ENCODE measurements at places on chromosomes 11 and 22.

DNA sequence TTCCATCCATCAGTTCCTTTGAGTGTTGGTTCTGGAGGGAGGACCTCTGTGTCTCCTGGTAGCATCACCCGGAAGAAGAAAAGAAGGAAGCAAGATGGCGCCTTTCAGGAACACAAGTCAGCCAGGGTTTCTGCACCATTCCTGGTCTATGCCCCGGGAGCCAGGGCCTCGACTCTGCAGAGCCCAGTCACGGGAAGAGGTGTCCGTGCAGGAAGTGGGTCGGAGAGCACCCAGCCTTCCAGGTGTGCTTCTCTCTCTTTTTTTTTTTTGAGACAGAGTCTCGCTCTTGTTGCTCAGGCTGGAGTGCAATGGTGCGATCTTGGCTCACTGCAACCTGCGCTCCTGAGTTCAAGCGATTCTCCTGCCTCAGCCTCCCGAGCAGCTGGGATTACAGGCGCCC, 21.2 kb downstream of the MRPL21 start:
- no peak for DNase-seq

DNA sequence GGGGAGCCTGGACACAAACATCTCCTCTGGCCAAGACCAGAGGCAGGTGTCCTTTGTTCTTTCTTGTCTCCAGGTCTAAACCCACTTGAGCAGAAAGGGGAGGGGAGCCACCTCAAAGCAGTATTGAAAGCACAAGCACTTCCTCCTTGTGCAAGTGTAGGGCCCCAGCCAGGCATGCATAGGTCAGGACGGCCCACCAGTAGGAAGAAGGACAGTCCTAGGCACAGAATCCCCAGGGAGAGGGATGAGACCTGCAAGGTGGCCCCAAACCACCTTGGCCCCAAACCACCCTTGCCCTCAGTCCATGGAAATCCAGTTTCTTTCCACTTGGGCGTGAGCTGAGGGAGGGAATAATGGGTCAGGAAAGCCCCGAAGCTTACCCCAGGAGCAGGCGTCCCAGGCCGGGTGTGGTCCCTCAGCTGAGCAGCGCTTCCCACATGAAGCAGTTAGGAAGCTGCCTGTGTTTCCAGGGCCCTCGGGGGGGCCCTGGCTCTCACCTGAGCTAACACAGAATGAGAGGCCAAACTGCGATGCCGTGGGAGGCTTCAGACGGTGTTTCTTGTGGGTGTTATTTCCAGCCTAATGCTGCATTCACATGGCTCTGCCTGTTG, 20.4 kb upstream of the IGSF9B start:
- DNase-seq: no peak

DNA sequence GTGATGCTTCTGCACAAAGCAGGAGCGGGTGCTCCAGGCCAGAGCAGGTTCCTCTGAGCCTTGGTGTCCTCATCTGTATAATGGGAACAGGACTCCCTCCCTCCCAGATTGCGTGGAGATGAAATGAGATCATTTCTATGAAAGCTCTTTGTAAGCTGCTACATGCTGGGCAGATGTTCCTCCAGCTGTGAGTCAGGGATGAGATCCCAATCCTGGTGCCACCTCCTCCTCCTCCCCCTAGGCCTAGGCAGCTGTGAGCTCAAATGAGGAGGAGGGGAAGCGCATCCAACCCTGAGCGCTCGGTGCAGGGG, 7.0 kb upstream of the CABP2 start:
- DNase-seq: no peak

DNA sequence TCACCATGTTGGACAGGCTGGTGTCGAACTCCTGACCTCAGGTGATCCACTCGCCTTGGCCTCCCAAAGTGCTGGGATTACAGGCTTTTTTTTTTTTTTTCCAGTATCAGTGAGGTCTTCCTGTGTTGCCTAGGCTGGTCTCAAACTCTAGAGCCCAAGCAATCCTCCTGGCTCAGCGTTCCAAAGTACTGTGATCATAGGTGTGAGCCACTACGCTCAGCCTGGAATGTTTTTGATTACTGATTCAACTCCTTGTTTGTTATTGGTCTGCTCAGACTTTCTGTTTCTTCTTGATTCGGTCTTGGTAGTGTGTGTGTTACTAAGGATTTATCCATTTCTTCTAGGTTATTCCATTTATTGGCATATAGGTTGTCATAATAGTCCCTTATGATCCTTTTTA, 31.3 kb downstream of the NAGA start:
- DNase-seq: no peak

DNA sequence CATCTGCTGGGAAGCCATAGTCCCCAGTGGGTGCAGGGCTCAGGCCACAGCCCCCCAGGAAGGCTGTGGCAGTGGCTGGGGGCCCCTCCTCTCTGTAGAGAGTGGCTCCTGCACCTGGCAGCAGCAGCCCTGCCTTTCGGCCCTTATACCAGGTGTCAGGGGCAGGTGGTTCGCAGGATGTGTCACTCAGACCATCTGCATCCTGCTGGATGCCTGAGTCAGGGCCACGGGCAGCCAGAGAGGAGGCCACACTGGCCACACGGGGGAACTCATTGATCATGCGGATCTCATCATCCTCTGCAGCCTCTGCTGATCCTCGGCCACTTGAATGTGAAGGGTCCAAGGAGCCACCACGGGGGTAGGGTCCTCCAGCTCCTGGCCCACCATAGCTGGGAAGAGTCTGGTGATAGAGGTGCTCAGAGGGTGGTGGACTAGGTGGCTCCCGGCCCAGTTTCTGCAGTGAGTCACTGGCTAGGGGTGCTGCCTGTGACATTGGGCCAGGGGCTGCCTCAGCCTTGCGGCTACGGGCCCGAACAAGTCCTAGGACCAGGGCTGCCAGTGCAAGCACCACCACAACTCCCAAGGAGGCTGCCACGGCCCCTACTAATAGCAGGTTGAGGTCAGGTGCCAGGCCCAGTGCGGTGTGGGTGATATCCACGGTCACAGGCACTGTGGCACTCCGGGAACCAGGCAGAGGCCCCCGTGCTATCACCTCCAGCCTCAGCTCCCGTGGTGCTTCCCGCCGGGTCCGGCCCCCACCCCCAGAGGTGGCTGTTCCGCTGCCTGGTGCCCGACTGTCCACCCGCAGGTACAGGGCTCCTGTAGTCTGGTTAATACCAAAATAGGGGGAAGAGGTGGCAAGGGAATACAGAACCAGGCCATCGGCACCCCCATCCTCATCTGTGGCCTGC, 3.3 kb upstream of the TPP1 start:
- no peak for DNase-seq

- peak; percentile 77 for DNase-seq
Measured at GRCh38 chr11:125262830-125263218, 98.3 kb downstream of the PKNOX2 start.

- peak; percentile 83 for DNase-seq
Measured at GRCh38 chr11:93477684-93478234, 65.4 kb downstream of the SMCO4 start.

- DNase-seq: no peak
Measured at GRCh38 chr22:47449508-47450270, 687.2 kb downstream of the TBC1D22A start.

GRCh38 chr11:59669611-59670009, 773 bp upstream of the PATL1 start:
- peak; percentile 63 for DNase-seq

- no peak for DNase-seq
Measured at GRCh38 chr11:61264795-61265194, 23.8 kb downstream of the PGA5 start.

- DNase-seq: no peak
Measured at GRCh38 chr11:11366793-11367192, 13.7 kb upstream of the CSNK2A3 start.

- DNase-seq: no peak
Measured at GRCh38 chr11:8261291-8261690, 2.4 kb downstream of the LMO1 start.

- peak; percentile 95 for DNase-seq
Measured at GRCh38 chr11:67468759-67469507, at the start of gene TMEM134. Gene TMEM134 (minus strand): TSS chr11:67469251. CDS start chr11:67469192, 59 bp downstream.

DNA sequence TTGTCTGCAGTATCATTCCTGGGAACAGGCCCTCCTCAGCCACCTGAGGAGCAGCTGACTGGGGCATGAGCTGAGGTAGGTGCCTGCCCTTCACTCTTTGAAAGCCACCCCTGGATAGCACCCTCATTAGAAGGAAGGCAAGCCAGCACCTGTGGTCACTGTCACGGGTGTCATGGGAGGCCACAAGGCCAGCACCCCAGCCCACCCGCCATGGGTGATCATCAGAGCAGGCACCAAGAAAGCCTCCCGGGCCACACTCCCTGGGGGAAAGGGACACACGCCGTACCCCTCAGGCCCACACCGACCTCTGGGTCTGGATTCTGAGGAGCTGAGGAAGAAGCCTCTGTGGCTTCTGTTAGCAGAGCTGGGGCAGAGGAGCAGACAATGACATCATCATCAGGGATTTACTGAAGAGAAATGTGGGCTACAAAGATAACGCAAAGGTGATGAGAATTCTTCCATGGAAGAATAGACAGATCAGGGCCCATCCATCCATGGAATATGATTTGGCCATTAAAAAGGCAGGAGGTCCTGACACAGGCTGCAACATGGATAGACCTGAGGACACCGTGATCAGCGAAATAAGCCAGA, 16.7 kb upstream of the NAP1L4 start:
- DNase-seq: no peak

GRCh38 chr11:123556633-123557032, 97.8 kb downstream of the SCN3B start:
- DNase-seq: no peak

- no peak for DNase-seq
Measured at GRCh38 chr11:26755762-26756161, 33.9 kb upstream of the SLC5A12 start.

- no peak for DNase-seq
Measured at GRCh38 chr11:113937918-113938317, 33.3 kb downstream of the HTR3B start.

GRCh38 chr22:27455526-27455925, 346.0 kb downstream of the MN1 start:
- DNase-seq: no peak

DNA sequence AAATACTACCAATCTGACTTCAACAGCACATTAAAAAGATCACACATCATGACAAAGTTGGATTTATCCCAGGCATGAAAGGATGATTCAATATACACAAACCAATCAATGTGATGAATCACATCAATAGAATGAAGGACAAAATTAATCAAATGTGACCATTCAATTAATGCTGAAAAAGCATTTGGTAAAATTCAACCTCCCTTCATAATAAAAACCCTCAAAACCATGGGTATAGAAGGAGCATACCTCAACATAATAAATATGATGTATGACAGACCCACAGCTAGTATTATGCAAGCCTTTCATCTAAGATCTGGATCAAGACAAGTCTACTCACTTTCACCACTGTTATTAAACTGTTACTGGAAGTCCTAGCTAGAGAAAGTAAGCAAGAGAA, 921.7 kb upstream of the RAG2 start:
- DNase-seq: no peak

DNA sequence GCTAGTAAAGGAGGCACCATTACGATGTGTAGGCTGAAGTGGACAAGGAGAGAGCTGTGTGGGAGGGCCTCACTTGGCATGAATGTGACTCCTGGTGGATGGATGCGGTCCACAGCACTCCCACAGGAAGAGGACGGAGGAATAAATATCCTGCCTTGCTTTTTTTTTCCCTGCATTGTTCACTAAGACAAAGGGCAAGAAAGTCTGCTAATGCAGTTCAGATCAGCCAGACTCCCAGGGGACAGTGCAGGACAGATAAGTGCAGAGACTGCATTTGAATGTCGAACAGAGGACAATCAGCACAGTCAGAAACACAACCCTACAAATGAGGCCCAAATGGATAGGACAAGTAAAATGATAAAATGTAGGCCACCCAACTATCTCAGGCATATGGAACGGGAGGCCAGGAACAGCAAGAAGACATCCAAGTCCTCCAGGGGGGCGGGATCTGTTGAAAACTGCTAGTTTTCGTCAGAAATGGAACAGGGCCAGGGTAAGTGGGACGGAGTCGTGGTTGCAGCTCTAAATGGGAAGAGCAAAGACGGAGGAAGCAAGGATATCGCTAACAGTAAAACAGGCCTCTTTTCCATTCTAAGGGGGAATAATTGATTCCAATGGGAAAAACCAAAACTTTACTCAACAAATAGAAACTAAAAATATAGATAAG, 25.2 kb upstream of the OR8B8 start:
- DNase-seq: no peak

GRCh38 chr11:19275496-19275895, 34.8 kb upstream of the E2F8 start:
- no peak for DNase-seq

DNA sequence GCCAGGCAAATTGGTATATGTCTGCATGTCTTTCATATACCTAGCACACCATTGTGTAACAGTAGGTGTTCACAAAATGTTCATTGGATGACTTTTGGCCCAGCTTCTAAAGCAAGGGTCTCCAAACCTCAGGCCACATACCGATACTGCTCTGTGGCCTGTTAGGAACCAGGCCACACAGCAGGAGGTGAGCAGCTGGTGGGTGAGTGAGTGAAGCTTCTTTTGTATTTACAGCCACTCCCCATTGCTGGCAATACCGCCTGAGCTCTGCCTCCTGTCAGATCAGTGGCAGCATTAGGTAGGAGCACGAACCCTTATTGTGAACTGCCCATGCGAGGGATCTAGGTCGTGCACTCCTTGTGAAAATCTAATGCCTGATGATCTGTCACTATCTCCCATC, 836.6 kb downstream of the NTM start:
- DNase-seq: no peak

GRCh38 chr22:46087816-46088277, 62.5 kb upstream of the PPARA start:
- peak; percentile 11 for DNase-seq

GRCh38 chr11:77322926-77323590, 21.6 kb upstream of the GDPD4 start:
- DNase-seq: no peak

DNA sequence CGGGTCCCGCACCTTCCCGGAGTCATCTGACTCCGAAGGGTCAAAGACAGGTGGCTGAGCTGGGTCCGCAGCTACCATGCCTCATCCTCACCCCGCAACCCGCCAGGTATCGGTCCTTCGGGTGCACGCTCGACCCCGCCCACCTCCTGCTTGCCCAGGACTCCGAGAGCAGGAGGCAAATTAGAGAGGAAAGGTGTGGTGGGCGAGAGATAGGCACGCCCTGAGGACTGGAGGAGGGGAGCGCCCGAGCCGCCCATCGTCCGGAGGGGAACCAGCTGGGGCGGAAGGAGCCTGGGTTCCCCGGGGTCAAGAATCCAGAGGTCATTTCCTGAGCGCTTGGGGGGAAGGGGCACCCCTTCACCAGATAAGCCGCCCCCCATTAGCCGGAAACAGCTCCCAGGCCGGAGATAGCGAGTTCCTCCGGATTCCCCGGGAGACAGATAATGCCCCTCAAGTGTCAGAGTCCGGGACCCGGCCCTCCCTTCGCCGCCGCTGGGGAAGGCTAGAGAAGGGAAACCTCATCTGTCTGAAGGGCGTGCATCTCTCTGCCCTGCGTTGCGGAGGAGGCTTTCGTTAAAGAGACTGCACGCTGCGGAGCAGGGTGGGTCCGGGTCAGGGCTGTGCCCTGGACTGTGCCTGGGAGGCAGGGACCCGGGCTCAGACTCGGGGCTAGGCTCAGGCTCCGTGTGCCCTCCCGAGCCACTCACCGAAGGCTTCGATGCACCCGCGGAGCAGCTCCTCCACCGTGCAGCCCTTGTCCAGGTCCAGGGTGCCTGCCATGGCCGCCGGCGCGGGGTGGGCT, 1.7 kb downstream of the RASGRP2 start:
- peak; percentile 32 for DNase-seq

GRCh38 chr11:35316161-35316560, 103.2 kb downstream of the SLC1A2 start:
- DNase-seq: no peak

Data from mesendoderm (in vitro differentiated cells).